ENCODE measurements at places on chromosomes 12 and 14.

DNA sequence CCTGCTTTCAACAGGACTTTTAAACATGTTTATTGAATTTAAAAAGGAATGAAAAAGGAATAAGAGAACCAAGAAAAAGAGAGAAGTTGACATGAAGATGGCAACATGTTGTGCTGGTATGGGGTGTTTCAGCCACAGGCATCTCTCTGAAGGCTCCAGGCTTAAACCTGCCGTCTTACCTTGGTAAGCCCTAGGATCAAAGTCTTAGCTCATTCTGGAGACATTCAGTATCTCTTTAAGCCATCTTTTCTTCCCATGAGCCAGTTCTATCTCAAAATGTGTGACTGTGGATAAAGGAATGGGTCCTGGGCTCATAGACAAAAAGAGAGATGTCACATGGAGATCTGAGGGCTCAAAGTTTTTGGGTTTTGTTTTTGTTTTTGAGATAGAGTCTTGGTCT, 1.6 kb upstream of the TFCP2 start:
- no peak for DNase-seq

GRCh38 chr12:107351713-107352112, 258.4 kb upstream of the CRY1 start:
- DNase-seq: no peak

GRCh38 chr12:106106061-106106566, 32.6 kb downstream of the NUAK1 start:
- DNase-seq: no peak

DNA sequence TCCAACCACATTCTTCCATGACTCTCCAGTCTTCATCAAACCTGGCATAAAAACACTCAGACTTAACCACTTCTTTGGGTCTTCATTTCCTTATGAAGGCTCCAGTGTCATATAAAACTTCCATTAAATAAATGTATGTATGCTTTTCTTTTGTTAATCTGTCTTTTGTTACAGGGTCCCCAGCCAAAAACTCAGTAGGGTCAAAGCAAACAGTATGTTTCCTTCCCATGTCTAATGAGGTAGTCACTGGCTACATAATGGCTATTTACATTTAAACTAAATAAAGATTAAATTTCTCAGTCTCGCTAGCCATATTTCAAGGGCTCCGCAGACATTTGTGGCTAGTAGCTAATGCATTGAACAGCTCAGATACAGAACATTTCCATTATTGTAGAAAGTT, 40.1 kb upstream of the STAB2 start:
- DNase-seq: no peak

DNA sequence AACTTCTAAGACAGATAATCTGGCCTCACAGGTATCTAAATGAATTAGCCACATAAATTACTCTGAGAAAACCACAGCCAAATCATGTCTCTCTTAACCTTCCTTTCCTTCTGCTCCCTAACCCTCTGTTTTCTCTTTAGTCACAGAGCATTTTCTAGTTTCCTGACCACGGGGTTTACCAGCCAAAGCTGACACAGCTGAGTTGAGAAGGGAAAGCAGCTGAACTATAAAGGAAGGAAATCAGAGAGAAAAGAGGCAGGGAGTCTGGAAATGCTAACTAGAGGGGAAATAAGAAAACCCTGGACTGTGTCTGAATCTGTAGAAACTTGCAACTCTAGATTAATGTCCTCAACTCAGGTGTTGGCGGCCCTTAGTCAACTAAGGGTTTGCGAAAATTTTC, 24.4 kb downstream of the ANKS1B start:
- peak; percentile 72 for DNase-seq

- DNase-seq: peak; percentile 12
Observed at GRCh38 chr12:89160716-89161123, 191.6 kb downstream of the DUSP6 start.

- DNase-seq: no peak
Observed at GRCh38 chr12:56253091-56253490, 5.1 kb downstream of the ANKRD52 start.

DNA sequence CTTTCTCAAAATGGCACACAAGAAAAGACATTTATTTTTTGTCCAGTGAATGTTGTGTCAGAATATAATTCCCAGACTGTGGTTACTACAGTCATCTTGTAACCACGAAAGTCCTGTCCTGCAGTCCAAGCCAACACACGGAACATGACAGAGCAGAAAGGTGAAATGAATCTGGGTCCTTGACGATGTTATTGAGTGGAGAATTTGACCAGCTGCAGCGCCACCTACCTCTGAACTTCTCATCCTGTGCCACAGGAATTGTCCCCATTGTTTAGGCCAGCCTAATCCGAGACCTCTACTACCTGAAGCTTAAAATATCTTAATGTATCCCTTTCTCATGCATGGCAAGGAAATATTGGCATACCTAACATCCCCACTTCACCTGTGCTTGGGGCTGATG, 64.1 kb upstream of the OTX2 start:
- peak; percentile 87 for DNase-seq

DNA sequence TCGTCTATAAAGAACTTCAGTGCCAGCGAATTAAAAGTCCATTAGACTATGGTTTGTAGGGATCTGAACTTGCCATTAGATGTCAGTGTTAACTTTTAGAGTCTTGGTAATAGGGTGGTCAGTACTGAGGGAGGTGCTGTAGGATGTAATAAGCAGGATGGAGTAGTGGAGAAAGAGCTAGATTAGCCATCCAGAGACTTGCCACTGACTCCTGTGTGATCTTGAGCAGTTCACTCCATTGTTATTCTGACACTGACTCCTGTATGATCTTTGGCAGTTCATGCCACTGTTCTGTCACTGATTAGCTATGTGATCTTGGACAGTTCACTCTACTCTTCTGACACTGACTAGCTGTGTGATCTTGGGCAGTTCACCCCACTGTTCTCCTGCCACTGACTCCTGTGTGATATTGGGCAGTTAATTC, 133.6 kb downstream of the TTLL5 start:
- peak; percentile 56 for DNase-seq

DNA sequence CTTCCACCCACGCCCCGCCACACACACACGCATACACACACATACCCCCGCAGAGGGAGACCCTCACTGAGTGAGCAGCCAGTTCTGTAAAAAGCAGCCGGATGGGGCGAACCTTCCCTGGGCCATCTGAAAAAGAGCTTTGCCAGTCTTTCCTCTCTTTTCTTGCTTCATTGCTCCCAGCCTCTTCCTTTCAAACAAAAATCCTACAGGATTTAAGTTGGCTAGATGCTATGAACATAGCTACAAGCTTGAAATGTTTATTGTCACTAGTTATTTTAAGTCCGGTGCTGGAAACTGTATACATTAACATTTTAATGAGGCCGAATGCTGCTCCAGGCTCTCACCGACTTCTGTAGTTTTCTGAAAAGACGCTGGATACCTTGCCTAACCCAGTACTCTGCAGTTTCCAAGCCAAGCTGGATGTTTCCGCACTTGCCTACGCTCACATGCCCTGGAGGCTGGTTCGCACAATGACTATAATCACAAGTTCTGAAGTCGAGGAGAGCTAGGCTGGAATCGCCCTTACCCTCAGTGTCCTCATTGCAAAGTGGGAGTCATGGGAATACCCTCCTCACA, 39.2 kb downstream of the LTBP2 start:
- DNase-seq: no peak

DNA sequence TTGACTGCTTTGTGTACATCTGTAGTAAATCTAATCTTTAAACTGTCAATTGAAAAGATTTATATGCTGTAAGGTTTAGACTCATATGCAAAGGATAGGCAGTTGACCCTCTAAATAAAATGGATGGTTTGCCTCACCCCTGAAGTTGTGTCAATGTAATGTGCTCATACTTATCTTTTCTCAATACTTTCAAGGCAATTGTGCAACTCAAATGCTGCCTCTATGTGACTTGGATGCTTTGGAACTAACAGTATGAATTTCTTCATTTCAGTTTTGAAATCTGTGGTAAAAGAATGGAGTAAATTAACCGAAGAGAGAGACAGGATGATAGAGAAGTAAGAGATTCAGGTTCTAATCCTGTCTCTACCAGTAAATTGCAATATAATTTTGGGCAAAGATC, 9.7 kb downstream of the PDE6H start:
- DNase-seq: no peak

GRCh38 chr12:64976131-64976530, 145.0 kb downstream of the WIF1 start:
- DNase-seq: no peak

- no peak for DNase-seq
Observed at GRCh38 chr12:78636231-78636855, 228.2 kb upstream of the SYT1 start.

DNA sequence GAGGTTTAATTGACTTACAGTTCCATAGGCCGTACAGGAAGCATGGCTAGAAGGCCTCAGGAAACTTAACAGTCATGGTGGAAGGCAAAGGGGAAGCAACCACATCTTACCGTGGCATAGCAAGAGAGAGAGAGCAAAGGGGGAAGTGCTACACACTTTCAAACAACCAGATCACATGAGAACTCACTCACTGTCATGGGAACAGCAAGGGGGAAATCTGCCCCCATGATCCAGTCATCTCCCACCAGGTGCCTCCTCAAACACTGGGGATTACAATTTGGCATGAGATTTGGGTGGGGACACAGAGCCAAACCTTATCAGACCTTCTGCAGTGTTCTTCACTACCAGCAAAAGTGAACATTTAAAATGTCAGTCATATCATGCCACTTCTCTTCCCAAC, 58.9 kb downstream of the USP15 start:
- no peak for DNase-seq

DNA sequence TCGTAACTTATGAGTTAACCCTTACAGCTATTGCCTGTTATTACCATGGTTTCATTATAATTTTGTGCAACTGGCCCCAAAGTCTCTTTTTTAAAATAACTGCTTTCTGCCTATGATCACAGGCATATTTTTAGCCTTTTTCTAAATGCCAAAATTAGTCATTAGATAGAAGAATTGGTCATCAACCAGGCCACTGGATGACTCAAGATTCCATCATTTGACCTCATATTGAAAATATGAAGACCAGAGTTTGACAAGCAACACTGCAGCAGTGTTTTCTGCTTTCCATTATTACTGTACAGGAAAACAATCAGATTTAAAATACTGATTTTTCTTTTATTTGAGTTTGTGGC, 54.7 kb upstream of the OTOGL start:
- DNase-seq: no peak

DNA sequence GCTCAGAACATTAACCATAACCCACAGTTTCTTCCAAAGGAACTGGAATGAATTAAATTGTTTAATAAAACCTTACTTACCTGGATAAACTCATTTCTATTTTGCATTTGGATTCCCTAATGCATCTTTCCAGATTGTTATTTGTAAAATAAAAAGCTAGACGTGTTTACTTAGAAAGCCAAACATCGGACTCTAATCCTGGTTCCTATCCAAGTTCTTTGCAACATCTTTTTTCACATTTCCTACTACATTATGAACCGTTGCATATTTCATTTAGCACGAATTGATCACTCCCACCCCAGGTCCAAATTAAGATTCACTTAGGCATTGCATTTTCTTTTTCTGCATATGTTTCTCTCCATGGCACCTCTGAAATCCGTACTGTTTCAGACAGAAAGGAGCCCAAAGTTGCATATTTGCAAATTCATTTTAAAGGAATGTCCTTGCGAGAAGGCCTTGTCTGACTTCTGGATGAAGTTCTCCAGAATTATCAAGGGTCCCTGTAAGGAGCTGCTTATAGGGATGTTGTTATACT, 164.4 kb upstream of the GSC start:
- DNase-seq: no peak

DNA sequence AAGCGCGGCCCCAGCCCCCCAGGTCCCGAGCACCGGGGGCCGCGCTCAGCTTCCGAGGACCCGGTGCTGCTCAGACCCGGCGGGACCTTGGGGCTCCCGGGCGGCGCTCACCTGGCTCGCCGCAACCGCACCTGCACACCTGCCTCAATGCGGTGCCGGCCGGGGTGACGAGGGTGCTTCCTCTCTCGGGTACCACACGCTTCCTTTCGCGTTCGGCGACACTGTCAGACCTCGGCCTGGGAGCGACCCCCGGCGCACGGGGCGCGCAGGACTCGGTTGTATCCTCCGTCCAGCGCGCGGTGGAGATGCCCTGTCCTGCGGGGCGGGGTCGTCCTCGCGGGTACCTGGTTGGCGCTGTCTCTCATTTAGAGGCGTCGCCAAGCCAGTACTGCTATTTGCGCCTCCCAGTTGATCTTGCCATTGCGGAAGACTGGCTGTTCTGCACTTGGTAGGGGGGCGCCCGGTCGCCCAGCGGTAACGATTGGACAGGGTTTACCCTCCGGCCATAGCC, 718 bp downstream of the PACS2 start:
- DNase-seq: peak; percentile 62

DNA sequence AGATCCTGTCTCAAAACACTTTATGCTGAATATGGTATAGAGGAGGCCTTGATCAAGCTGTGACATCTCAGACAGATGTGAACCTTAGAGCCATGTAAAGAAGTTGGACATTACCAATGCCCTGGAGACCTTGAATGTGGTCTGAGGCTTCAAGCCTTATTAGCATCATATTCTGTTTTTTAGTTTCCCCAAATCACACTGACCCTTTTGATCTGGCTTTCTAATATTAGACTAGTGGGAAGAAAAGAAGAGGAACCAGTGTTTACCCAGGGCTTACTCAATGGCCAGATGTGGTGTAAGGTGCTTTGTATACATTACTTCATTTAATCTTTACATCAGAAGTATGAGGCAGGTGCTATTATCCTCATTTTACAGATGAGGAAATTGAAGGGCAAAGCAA, 10.6 kb upstream of the TBPL2 start:
- DNase-seq: no peak

DNA sequence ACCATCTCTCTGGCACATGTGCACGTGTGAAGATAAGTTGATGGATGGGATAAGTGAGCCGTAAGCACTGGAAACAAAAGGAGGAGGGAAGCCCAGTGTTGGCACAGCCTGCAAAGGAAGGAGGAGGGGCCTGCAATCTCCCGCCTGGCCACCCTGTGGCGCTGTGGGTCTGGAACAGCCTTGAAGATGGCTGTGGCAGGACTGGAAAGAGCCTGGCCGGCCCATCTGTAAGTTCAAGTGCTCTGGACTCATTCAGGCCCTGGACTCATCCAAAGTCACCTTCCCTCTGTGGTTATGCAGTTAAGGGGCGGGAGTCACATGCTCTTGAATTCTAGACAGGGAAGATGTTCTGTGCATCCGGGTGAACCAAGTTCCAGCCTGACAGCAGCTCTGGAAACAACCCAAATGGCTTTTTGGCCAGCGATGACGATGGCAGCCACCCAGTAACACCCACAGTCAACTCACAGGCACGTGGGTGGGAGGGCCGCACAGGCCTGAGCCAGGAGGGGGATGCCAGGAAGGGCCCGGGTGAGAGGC, 50.4 kb downstream of the CHGA start:
- peak; percentile 17 for DNase-seq

GRCh38 chr14:61643555-61643954, 51.8 kb upstream of the HIF1A start:
- DNase-seq: no peak

All from DMS53 (cell line).